ENCODE measurements at places on chromosomes 7 and 10.

- no peak for DNase-seq
These were observed 109.2 kb downstream of the DPY19L1 start for GRCh38 chr7:34928052-34928451.

GRCh38 chr10:1364151-1364910, 308.1 kb downstream of the WDR37 start:
- no peak for DNase-seq

DNA sequence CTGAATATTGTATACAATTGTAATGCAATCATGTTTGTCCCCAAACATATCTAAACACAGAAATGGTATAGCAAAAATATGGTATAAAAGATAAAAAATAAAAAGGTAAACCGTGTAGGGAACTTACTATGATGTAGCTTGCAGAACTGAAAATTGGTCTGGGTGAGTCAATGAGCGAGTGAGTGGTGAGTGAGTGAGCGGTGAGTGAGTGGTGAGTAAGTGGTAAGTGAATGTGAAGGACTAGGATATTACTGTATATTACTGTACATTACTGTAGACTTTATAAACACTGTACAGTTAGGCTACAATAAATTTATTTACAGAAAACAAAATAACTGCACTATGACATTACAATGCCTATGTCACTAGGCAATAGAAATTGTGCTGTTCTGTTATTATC, 1163.2 kb upstream of the SORCS1 start:
- no peak for DNase-seq

GRCh38 chr7:140156460-140157080, 20.2 kb downstream of the KDM7A start:
- no peak for DNase-seq

DNA sequence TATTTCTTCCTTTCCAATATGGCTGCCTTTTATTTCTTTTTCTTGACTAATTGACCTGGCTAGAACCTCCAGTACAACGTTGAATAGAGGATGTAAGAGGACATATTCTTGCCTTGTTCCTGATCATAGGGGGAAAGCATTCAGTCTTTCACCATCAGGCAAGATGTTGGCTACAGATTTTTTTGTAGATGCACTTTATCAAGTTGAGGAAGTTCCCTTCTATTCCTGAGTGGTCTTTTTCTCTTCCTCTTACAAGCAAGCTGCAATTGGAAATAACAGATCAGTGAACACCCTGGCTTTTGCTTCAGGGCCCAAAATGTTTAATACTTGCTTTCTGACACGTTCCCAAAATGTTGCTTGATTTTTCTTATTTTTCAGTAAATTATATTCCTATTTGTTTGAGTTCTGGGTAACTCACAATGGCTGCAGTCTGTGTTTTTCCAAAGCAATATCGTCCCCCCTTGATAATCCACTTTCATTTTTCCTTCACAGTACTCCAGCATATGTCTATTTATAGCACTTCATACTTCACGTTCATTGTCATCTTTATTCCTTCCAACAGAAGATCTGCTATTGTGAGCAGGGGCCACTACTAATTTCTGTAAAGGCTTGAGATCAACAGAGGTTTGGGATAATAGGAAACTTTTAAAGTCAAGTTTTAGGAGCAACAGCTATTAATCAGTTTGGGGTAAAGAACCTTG, 11.7 kb downstream of the CPEB3 start:
- no peak for DNase-seq

- DNase-seq, result no peak
These were observed 36.7 kb downstream of the ZNF467 start for GRCh38 chr7:149736478-149737360.

- no peak for DNase-seq
These were observed 20.3 kb downstream of the C10orf90 start for GRCh38 chr10:126650161-126650560.

DNA sequence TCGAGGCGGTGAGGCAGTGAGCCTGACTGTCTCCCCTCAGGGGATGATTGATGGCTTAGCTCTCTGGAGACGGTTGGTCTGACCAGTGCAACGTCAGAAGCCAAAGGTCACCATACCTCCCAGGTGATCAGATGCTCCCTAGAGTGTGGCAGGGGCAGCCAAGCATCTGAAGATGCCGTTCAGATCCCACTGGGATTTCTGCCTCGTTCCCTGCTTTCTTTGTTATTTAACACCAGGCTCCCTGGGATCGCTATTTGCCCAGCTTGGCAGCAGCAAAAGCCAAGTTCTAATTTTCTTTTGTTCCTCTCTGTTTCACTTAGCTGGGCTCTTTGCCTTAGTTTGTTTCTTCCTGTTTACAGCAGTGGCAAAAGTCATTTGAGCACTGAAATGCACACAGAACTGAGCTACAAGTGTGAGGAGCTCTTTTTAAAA, 53.5 kb upstream of the SVIL start:
- no peak for DNase-seq

GRCh38 chr10:88949912-88950837, 2.4 kb downstream of the ACTA2 start:
- no peak for DNase-seq

DNA sequence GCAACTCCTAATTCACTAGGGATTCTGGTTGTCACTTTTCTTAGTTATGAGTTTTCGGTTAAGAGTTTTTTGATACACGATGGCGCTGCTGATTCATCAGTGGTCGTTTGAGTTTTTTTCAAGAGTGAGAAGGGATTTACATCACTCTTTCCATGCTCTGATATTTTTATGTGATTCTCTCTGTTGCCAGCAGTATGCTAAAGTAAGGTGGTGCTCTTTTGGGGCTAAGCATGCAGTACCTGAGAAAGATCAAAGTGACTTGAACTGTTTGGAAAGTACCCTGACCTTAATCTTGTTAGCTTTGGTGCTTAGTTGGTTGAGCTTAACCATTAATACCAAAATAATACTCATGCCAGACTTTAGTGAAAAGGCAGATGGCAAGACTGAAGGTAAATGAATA, 28.1 kb downstream of the STAMBPL1 start:
- DNase-seq, result no peak

- DNase-seq, result no peak
These were observed 55.8 kb downstream of the TMEM26 start for GRCh38 chr10:61397175-61397986.

- no peak for DNase-seq
These were observed 53.2 kb upstream of the SYPL1 start for GRCh38 chr7:106165337-106165736.

DNA sequence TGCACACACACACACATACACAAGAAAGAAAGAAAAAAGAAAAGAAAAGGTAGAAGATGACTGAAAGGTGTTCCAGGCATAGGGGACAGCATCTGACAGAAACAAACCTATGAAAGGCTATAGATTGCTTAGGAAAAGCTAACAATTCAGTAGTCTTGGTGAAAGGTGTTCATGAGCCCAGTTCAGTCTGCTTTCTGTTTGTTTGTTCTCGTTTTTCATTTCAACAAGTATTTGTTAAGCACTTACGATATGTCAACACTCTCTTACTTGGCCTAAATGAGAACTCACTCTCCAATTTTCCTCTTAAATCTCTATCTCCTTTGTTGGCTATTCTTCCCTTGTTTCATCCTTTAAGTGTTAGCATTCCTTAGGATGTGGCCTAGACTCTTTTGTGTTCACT, 133.2 kb downstream of the GRM8 start:
- DNase-seq, result no peak

- DNase-seq, result no peak
These were observed 69.1 kb upstream of the FOXP2 start for GRCh38 chr7:114345494-114345893.

- DNase-seq, result no peak
These were observed 109.2 kb downstream of the PIP4K2A start for GRCh38 chr10:22605168-22605567.

- no peak for DNase-seq
These were observed 46.9 kb downstream of the JAKMIP3 start for GRCh38 chr10:132112611-132113010.

DNA sequence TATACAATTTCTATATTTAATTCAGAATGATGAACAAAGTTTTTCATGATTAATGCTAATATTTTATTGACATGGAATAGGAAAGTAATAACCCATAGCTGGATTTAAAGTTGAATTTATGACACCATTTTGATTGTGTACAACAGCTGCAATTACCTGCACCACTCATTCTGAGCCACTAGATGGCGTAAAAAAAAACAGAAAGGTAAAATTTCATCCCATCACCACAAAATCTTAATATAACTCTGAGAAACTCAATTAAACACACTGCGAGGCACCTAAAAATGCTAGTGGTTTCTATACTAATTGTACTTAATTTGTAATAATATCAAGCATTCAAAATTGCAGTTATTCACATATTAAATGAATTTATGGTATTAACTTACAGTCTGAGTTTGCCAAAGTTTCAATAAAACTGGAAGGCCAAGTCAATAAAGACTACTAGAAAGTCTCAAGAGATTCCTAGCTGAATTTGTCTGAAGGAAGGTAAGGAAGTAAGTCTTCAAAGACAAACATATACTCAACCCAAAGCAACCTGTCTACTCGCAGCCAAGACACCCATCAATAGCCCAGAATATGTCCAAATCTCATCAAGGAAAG, 182.5 kb downstream of the SKAP2 start:
- no peak for DNase-seq

DNA sequence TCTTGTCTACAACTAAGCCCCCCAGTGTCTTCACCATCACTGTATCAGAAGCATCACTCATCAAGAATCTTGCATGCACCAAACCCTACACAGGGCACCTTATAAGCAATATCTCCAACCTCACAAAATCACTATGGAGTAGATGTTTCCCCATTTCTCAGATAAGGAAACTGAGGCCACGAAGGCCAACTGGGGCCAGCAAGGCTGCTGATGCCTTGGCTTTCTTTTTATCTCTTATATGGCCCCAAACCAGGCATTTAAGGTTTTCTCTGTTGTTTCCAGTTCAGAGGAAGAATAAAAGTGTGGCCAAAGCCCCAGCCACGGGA, 47.3 kb upstream of the NPFFR1 start:
- DNase-seq, result no peak

All from NCI-H1436 treated with DMSO at 0.1 percent for 48 hours (cell line).